Progenitor cell of endocrine pancreas (in vitro differentiated cells): ENCODE measurements at places on chromosomes 3 and 15.

DNA sequence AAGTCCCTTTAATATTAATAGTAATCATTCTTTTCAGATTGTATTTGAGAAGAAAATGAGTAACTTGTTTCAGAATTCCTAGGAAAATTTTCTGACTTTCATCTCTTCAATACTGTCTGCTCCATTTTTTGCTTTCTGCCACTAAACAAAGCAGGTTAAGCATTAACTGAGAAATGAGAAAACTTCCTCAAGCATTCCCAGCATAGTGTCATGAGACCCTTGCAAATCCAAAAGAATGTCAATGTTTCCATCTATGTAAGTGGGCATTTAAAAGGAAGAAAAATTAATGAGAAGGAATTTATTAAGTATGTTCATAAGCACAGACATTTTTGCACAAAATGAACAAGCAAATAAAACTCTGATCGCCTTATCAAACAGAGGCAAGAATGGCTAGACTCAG lies 148.0 kb upstream of the STRIT1 start:
- DNase-seq, result no peak

GRCh38 chr3:97815149-97815917 lies 6.5 kb upstream of the CRYBG3 start:
- no peak for DNase-seq

GRCh38 chr3:55164876-55165275 lies 237.0 kb upstream of the LRTM1 start:
- DNase-seq, result no peak

- no peak for DNase-seq
Observed at GRCh38 chr3:153639631-153640030, 477.6 kb downstream of the RAP2B start.

GRCh38 chr3:24086617-24087404 lies 141.7 kb downstream of the NR1D2 start:
- DNase-seq, result no peak

- no peak for DNase-seq
Observed at GRCh38 chr3:5347486-5347885, 160.0 kb downstream of the EDEM1 start.

DNA sequence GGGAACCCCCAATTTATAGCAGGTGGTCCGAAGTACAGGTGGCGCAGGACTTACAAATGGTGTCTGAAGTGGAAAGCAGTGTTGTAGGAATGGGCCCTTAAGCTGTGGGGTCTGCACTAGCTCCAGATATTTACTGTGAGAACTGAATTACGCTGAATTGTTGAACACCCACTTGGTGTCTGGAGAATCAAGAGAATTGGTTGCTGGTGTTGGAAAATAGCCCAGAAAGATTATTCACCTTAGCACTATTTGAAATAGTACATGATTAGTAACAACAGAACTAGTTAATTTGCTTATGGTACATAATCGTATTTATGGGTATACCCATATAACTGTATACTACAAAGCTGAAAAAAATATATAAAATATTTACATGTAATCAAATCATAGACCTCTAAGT lies 64.8 kb downstream of the ADAM10 start:
- no peak for DNase-seq

DNA sequence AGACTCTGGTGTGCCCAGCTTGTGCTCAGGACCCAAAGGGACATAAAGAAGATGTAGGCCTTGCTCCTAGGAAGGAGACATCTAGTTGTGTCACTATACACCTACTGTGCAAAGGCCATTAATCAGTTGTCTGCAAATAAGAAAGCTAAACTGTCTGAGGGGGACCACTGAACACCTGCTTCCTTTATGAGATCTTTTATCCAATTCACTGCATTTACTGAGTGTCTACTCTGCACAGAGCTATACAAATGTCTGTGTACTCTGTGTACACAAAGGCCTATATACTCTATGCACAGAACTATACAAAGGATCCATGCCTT lies 124.8 kb downstream of the CTNNB1 start:
- DNase-seq, result no peak

- no peak for DNase-seq
Observed at GRCh38 chr3:164522073-164522763, 556.1 kb downstream of the SI start.

GRCh38 chr3:4335840-4336562 lies 32.8 kb downstream of the SETMAR start:
- no peak for DNase-seq

DNA sequence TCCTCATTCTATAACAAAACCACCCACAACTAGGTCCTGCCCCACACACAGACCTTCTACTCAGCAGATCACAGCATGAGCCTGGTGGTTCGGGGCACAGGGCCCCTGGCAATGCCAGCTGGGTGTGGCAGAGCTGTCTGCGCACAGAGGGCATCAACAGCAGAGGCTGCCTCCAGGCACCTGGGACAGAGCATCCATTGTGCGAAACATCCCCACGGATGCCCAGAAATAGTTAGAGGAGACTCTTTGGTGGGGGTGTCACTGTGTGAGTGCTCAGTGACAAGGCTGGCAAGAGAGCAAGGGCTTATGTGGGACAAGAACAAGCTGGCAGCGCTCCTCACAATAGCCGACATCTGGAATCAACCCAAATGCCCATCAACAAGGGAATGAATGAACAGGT lies 487.4 kb upstream of the PROK2 start:
- DNase-seq, result no peak

DNA sequence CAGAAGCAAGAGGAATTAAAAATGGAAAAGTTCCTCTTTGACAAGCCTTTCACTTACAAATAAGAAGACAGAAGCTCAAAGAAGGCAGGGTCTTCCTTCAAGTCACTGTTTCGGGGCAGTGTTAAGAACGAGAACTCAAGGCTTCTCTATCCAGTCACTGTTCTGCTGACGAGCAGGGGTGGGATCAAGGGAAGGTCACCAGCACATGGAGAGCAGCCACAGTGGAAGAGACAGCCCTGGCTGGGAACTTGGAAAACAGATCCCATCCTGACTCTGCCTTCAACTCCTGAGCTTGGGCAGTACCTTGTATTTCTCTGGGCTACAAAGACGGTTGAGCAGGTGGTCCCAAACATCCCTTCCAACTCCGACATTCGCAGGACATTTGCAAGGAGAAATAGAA lies 111.5 kb upstream of the LPP start:
- DNase-seq, result no peak

DNA sequence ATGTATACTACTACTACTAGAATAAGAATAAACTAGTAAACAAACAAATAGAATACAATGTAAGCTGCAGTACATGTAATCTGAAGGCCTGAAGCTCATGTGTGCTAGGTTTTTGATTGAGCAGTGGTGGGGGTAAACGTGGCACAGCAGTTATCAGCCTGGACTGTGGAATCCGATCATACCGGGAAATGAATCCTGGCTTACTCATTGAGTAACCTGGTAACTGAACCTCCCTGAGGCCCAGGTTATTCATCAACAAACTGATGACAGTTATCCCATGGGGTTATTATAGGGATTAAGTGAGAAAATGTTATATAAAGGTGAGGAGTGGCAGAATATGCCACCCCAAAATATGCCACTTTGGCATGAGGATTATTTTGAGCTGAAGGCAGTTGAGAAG lies 339.1 kb downstream of the FHIT start:
- no peak for DNase-seq

GRCh38 chr3:100352296-100353231 lies 18.0 kb downstream of the NIT2 start:
- DNase-seq, result no peak

GRCh38 chr3:147943265-147943945 lies 534.2 kb downstream of the ZIC1 start:
- no peak for DNase-seq

- DNase-seq, result no peak
Observed at GRCh38 chr3:50624634-50625033, 7.7 kb downstream of the MAPKAPK3 start.

DNA sequence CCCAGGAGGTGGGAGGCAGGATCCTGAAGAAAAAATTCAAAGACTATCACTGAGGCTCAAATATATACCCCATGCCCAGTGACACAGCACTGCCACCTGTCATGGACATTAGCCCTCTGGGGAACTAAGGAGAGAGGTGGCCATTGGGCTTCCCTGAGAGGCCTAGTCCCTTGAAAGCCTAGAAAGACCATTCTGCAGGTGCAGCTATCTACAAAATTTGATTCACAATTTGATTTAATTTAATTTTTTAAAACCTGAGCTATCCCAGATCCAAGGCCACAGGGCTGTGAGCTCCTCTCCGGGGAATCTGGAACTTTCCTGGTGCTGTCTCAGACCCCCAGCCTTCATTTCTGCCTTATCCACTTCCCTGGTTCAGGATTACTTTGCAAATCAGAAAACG lies 16.9 kb upstream of the KLHL24 start:
- no peak for DNase-seq

GRCh38 chr3:53375019-53375418 lies 27.7 kb upstream of the DCP1A start:
- DNase-seq, result peak; percentile 50

- no peak for DNase-seq
Observed at GRCh38 chr3:9347887-9348286, 15.0 kb upstream of the THUMPD3 start.

- DNase-seq, result no peak
Observed at GRCh38 chr15:68234060-68234459, 4.5 kb upstream of the CLN6 start.

DNA sequence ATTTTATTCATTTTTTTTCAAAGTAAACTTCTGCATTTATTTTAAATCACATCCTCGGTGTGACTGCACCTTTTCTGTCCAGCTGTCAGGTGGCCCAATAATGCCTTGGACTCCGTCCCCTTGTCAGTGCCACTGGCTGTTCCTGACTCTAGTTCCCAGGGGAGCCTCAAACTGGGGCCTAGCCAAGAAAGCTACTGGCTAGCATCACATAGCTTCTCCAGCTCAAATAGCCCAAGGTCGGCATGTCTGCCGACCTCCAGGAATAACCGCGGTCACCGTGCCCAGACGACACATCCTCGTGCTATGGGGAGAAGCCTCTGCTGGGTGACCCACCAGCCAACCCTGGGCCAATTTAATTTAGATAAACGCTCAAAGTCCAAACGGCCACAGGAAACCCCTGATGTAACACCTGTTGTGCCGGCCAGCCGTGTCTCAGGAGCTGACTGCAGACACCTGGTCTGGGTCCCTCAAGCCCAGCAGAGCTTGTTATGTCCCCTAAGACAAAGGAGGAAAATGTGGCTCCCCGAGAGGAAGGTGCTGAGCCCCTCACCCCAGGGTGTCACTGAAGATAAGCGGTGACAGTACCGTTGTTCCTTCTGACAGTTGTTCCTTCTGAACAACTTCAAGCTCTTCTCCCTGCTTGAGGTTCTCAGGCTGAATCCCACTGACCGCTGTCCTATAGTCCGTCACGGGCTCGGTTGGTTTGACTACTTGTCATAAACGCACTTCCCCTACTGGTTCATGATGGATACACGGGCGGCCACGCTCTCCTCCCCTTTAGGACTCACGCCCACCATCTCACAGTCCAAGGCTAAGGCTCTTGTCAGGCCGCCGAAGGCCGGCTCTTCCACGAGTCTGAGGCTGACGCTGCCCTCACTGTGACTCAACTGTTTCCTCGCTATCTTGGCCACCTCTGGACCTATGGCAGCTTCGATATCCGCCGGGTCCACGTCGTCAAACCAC lies 126.2 kb downstream of the KLF13 start:
- DNase-seq, result no peak

- no peak for DNase-seq
Observed at GRCh38 chr3:190435618-190436017, 14.1 kb downstream of the TMEM207 start.

DNA sequence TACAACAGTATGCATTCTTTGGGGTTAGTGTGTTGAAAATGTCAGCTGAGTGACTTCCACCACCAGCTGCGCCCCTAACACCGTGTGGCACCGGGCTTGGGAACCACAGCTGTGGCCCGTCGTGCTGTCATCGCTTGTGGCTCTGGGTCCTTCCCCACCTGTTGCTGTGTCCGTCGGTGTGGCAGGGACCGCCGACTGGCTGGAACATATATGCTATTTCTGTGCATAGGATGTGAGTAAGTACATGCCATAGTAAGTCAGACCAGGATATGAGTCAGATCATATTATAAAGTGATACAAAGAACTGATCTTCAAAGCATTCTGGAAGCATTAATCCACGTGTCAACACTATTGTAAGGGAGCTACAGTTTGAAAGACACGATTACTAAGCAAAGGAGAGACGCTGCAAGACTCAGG lies 31.9 kb downstream of the EHD4 start:
- DNase-seq, result no peak

DNA sequence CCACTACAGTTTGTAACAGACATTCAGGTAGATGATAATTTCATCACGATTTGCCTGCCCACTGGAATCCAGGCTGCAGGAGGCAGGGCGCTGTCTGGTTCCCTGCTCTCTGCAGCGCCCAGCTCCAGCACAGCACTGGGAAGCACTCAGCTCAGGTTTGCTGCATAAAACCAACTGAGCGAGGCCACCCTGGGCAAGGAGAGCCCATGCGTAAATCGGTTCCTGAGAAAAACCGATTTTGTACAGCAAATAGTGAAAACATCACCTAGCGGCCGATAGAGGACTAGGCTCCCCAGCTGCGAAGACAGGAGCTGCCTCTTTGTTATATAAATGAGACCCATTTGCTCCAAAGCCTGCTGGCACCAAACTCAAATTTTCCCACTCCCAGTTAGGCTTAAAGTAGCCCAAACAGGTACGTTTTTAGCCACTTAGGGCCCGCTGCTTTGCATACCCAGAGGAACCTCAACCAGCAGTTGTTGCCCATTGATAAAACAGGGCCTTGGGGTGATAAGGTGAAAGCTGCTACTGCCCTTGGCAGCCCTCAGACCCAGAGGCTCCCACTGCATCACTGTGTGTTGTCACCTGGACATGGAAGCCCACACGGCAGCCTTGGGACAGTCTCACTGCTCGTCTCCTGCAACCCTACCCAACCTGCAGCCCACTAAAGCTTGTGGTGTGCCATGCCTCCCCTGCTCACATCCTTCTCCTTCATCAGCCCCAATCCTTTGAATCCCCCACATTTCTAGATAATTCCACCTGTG lies 47.5 kb downstream of the ALDH1L1 start:
- DNase-seq, result no peak

DNA sequence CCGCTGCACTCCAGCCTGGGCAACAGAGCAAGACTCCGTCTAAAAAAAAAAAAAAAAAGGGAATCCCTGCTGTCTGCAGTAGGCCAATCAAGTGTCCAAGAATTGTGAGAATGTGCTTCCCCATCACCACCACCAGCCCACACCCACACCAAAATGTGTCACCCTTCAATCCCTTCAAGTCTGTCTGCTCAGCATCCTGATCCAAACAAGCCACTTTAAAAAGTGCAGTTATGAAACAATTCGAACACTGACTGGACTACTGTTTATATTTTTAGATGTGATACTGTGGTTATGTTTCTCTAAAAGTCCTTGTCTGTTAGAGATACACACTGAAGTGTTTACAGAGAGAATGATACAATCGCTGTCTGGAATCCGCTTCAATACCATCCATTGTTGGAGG lies 78.1 kb upstream of the CGNL1 start:
- DNase-seq, result no peak

GRCh38 chr3:110623571-110623970 lies 448.0 kb upstream of the NECTIN3 start:
- DNase-seq, result no peak
